ENCODE measurements at places on chromosomes 1 and 21.
A peak's percentile ranks its signal among the peaks of the same experiment; 100 is the strongest.

DNA sequence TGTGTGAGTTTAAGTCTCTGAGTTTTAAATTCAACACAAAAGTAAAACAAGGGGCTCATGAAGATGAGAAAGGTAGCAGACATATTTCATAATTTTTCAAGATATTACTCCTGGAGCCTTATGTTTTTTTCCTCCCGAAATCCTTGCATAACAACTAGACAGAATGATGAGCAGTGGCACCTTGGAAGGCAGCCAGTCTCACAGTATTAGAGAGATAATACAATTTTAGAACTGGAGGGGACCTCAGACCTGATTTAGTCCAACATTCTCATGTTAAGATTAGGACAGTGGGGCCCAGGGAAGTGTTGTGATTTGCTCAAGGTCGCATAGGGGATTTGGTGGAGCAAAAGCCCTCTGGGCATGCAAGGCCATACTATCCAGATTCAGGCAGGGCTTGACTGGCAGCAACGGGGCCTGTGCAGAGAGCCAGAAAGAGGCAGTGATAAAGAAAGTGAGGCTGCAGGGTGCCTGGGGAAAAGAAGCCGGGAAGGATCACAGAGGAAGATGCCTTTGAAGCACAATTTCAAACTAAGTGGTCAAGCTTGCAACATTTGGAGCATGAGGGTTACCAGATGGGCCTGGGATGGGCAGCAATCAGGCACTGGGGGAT is 31.4 kb upstream of the BCL9 start:
- DNase-seq, result no peak

- DNase-seq, result peak; percentile 35
These were observed 2.2 kb downstream of the AVPR1B start for GRCh38 chr1:206114692-206115640.

GRCh38 chr1:36536727-36537126 is 54.0 kb upstream of the CSF3R start:
- DNase-seq, result no peak

- DNase-seq, result peak; percentile 29
These were observed 28.2 kb downstream of the CNN3 start for GRCh38 chr1:94898491-94899385.

DNA sequence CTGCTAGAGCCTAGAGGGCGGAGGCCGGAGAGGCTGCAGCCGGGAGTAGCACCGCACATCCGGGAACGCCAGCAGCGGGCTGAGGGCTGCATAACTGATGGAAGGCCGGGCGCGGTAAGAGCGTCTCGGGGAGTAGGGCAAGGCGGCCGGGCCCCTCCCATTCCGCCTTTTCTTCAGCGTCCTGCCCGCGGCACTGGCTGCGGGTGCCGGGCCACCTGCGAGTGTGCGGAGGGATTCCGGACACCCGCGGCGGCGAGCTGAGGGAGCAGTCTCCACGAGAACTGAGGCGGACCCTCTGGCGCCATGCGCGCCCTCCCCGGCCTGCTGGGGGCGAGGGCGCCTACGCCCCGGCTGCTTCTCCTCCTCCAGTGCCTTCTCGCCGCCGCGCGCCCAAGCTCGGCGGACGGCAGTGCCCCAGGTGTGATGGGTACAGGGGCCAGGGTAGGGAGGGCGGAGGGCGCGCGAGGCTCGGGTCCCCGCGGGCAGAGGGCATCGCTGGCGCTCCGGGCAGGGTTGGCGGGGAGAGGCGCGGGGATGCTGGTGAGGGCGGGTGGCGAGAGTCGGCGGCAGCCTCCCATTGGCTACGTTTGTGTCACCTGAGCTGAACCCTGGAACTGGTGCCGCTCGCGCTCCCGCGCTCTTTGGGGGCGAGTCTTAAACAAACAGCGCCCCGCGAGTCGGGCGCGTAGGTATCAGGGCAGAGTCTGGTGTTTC is 334.4 kb downstream of the SRGAP2C start:
- peak; percentile 5 for DNase-seq

DNA sequence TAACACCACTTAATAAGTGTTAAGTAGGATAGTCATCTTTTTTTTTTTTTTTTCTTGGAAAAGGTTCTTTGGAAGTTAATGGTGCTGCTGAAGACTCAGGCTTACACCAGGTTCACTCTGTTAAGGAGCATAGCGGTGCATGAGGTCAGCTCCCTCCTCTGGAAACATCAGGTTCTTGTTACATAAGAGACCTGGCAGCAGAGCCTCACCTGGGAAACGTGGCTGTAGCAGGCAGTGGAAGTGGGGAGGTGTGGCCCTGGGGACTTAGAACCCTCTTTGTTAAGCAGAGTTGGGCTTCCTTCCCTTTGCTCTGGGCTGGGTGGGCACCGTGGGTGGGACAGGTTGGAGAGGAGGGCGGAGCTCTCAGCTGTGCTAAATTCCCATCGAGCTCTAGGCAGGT is 104.1 kb downstream of the CNIH3 start:
- DNase-seq, result no peak

- no peak for DNase-seq
These were observed 1.1 kb downstream of the TMCO4 start for GRCh38 chr1:19798486-19799229.

- peak; percentile 64 for DNase-seq
These were observed 20.4 kb upstream of the LAMC1 start for GRCh38 chr1:183002797-183003196.

DNA sequence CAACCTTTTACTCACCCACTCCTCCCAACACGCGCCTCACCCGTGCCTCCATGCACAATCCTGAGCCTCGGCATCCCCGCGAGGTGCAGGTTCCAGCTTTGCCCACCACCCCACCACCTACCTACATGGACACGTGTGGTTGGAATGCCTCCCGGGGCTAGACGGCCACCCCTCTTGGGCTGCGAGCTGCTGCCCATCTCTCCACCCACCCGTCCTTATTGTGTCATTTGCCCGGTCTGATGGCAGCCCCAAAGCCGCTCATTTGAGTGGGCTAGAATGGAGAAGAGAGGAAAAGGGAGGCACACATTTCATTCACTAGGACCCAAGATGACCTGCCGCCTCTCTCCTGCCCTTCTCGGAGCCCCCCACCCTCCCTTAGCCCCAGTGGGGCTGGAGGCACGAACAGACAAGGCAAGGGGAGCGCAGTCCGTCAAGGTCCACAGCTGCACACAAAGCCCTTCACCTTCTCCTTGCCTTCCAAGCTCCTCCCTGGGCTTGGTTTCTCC is 785 bp downstream of the ZNF697 start:
- no peak for DNase-seq

GRCh38 chr1:70093250-70093975 is 112.0 kb downstream of the LRRC40 start:
- DNase-seq, result no peak

GRCh38 chr21:37071561-37072273 is 1.2 kb downstream of the PIGP start:
- peak; percentile 77 for DNase-seq

DNA sequence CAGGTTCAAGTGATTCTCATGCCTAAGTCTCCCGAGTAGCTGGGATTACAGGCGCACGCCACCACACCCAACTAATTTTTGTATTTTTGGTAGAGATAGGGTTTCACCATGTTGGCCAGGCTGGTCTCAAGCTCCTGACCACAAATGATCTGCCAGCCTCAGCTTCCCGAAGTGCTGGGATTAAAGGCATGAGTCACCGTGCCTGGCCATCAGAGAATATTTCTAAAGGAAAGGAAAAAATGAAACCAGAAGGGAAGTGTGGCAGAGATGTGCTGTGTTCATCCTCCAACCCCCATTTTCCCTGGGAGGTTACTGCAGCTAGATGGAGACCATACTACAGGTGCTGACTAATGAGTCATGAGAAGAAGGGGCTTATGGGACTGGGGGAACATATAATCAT is 964.1 kb downstream of the TTLL7 start:
- peak; percentile 1 for DNase-seq

All from fibroblast of lung (primary cell).